ENCODE measurements at places on chromosomes 1 and 21.

- no peak for DNase-seq
Measured at GRCh38 chr1:180228648-180229482, 1.2 kb upstream of the LHX4 start.

- DNase-seq: no peak
Measured at GRCh38 chr1:3777647-3778589, 5.4 kb downstream of the SMIM1 start.

- no peak for DNase-seq
Measured at GRCh38 chr21:31140025-31140424, 101.7 kb upstream of the KRTAP19-8 start.

DNA sequence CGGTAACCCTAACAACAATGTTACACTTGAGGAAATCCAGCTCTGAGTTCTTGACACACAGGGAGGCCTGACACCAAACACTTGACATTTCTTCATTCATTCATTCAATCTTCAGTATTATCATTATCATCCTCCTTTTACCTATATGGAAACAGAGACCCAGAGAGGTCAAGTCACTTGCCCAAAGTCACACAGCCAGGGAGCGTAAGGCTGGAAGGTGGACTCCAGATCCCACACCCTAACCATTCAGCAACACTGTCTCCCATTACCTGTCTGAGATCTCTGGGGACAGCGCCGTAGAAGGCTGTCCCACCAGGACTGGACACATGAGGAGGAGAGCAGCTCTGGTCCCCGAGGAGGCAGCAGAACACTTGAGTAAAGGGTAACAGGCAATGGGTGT, 101.4 kb downstream of the SYF2 start:
- DNase-seq: no peak

GRCh38 chr1:21165076-21165475, 11.6 kb downstream of the EIF4G3 start:
- no peak for DNase-seq

- peak; percentile 49 for DNase-seq
Measured at GRCh38 chr1:111602974-111603373, 16.6 kb upstream of the RAP1A start.

DNA sequence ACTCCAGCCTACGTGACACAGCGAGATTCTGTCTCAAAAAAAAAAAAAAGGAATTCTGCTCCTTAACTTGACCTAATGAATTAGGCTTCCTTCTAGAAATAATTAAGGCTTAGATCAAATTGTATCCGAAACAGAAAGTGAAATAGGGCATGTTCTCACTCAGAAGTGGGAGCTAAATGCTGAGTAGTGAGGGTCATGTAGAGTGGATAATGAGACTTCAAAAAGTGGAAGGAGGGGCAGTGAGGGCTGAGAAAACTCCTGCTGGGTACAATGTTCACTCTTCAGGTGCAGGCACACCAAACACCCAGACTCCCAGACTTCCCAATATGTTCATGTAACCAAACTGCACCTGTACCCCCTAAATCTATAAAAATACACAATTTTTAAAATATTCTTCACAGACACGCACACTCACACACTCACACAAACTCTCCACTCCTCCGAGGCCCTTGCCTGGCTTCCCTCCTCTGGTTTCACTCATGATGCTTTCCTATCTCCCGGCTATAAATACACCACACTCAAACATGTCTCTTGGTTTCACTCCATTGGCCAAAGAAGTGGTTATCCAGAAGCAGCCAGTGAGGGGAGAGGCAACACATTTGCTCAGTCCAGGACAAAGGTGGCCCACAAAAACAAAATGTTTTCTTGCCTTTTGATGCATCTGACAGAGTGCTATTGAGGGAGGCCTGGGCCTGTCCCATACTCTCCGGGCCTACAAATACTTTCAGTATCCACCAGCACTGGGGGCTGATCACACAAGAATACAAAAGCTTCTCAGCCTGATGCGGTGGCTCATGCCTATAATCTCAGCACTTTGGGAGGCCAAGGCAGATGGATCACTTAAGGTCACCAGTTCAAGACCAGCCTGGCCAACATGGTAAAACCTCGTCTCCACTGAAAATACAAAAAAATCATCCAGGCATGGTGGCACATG, 249.2 kb downstream of the TOMM20 start:
- no peak for DNase-seq

DNA sequence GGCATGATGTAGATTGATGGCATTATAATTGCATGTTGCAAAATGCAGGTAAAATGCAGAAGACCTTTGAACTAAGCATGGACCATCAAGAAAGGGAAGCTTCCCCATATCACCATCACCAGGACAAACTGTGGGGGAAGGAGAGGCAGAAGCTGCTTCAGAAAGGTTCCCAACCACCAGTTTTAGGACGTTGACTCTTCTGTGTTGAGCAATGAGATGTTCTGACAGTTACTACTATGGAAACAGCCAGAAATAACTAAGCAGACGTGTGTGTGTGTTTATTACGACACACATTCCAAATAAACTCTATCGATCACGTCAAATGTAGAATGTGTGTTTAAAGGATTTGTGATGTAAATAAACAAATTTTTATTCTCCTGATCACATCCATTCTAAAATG, 110.2 kb upstream of the PLD5 start:
- DNase-seq: no peak

DNA sequence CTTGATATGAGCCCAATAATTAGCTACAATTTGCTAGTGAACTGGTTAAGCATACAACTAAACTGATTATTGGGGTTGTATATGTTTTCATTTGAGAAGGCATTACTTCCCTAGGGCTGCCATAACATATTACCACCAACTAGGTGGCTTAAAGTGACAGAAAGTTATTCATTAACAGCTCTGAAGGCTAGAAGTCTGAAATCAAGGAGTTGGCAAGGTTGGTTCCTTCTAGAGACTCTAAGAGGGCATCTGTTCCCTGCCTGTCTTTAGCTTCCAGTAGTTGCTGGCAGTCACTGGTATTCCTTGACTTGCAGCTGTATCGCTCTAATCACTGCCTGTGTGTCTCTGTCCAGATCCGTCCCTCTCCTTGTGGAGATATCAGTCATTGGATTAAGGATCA, 86.3 kb downstream of the LHX9 start:
- no peak for DNase-seq

GRCh38 chr1:160935527-160936258, 18.9 kb downstream of the ITLN2 start:
- no peak for DNase-seq

GRCh38 chr1:226867461-226868054, 2.9 kb upstream of the PSEN2 start:
- no peak for DNase-seq

DNA sequence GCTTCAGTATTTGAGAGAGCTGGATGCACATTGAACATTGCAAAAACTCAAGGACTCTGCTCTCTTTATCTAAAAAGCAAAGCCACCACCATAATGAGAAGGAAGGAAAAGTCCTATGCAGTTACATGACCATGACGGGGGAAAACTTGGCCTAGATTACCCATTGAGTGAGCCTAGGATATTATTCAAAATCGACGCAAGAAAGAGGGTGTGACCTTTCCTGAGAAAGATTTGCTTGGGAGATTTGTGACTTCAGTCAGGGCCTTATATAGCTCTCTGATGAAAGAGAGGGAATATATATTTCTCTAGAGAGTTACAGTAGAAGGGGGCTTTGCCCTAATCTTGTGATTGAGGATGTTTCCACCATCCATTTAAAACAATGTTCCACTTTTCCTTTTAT, 153.0 kb upstream of the DPYD start:
- DNase-seq: no peak

GRCh38 chr1:174160109-174160473, 771 bp downstream of the RABGAP1L start:
- DNase-seq: no peak

DNA sequence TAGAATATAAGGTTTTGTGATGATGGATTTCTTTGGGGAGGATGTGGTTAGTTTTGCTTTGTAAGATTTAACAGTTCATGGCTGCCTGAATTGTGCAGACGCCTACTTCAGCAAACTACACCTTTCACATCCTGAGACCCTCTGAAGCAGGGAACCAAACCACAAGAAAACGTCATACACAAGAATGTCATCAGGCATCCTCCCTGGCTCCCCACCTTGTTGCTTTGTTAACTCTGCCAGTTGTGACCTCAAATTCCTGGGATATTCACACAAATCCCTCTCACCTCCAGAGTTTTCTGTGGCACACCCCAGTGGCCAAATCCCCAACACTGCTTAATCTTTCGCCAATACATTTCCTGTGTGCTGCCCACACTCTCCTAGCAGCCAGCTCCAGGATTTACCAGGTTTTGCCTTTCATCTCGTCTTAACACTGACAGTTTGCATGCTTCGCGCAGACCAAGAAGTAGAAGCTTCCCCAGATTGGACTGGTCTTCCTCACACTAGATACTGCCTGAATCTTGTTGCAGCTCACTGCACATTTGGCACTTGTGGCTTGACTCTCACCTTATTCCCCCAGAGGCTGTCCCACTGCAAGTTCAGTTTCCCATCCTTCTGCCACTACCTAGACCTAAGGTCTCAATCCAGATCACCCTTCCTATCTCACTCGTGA, 51.1 kb upstream of the CTTNBP2NL start:
- peak; percentile 19 for DNase-seq

DNA sequence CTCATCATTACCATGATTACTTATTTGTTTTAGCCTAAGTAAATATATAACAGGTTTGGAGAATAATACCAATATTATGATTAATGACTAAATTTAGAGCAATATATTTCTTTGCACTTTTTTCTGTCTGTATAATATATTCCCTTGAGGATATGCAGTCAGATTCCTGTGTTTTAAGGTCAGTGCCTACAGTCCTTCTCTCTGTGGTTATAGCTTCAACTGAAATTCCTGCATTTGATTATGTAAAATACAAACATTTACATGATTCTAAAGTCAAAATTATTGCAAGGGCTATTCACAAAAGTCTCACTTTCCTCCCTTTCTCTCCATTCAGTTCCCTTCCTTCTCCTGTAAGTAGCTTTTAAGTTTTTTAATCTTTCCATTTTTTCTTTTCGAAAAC, 142.9 kb upstream of the COL6A1 start:
- DNase-seq: no peak
